ENCODE measurements at places on chromosomes 2 and 18.

- no peak for DNase-seq
Observed at GRCh38 chr2:33022989-33023727, 76.4 kb downstream of the LTBP1 start.

DNA sequence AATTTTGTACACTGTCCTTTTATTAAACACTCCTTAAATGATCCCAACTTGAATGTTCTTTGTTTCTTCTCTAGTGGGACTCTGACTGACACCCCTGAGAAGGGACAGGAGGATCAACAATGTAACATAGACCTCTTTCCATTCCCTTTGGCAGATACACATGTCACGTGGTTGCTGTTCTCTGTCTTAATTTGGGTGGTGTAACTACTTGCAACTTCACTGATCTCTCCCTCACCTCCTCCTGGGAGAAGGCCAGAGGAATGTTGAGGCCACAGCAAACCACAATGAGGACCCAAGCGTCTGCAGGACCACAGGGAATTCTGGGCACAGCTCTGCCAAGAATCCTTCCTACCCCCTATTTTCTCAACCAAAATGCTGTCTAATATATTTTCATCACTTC, 205.6 kb downstream of the RTP5 start:
- no peak for DNase-seq

DNA sequence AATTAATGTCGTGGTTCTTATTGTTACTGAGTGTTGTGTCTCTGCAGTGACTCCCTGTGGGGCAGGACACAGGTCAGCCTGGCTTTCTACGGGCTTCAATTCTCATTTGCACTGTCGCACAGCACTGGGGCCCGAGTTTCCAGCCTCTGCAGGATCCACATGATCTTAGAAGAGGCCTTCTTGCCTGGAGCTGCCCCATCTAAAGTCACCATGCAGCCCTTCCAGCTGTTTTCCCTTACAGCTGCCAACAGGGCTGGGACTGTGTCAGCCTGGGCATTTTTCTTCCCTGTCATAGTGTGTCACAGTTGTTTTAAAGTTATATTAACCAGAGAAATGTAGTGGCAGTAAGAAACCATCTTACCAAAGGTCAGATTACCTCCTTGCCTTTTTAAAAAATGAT, 27.0 kb downstream of the FHL2 start:
- DNase-seq, result no peak

DNA sequence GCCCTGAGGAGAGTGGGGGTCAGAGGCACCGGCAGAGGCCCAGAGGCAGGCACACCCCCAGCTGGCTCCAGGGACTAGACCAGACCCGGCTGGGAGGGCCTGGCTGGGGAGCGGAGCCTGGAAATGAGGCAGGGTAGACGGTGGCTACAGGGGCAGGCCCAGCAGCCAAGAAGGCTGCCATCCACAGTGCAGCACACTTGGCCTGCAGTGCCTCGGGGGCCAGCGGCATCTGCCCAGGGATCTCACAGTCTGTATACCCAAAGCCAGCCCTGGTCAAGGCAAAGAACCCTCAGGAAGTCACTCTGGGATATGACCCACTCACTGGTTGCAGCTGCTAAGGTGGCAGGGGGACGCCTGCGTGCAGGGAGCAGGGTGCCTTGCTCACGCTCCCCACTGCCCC, 17.8 kb downstream of the PER2 start:
- no peak for DNase-seq

DNA sequence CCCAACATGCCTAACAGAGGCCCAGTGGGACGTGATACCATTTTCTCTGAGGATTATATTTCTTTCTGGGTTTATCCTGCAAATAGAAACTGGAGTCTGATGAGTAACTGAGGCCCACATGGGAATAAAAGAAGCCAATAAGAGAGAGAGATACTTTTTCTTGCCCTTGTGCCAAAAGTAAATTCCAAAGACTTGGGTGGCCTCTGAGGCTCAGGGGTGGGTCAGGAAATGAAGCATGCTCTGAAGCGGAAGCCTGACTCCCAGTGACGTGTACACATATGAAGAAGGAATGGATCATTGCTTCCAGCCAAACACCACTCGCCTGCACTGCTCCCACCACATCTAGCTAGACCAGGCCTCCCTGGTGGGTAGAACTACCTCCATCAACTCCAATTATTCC, 273.6 kb upstream of the NCKAP5 start:
- DNase-seq, result no peak

- DNase-seq, result no peak
Observed at GRCh38 chr2:235957251-235957650, 210.9 kb downstream of the GBX2 start.

- no peak for DNase-seq
Observed at GRCh38 chr18:22494771-22495170, 77.1 kb upstream of the CTAGE1 start.

- no peak for DNase-seq
Observed at GRCh38 chr2:8565399-8566154, 116.3 kb upstream of the ID2 start.

- DNase-seq, result no peak
Observed at GRCh38 chr2:164935118-164936101, 19.9 kb downstream of the SLC38A11 start.

- DNase-seq, result no peak
Observed at GRCh38 chr2:210252699-210253606, 27.7 kb upstream of the ACADL start.

- no peak for DNase-seq
Observed at GRCh38 chr2:207746131-207746530, 23.6 kb downstream of the FZD5 start.

- DNase-seq, result no peak
Observed at GRCh38 chr18:47248604-47249313, 2.7 kb downstream of the SKOR2 start.

DNA sequence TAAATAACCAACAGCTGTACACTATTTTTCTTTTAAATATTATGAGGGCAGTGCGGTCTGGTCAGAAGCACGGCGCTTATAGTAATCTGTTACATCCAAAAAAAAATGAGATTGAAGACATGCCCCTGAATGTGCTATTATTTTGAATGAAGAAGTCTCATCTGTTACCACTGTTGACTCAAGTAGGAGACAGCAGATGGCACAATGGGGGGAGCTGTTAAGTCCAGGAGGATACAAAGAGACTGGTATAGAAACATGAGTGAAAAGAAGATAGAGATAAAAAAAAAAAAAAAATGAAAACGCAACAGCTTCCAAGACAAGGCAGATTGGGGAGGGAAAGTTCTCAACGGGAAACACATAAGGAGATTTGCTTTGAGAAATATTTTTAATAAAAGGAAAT, 425.5 kb upstream of the PKDCC start:
- no peak for DNase-seq

DNA sequence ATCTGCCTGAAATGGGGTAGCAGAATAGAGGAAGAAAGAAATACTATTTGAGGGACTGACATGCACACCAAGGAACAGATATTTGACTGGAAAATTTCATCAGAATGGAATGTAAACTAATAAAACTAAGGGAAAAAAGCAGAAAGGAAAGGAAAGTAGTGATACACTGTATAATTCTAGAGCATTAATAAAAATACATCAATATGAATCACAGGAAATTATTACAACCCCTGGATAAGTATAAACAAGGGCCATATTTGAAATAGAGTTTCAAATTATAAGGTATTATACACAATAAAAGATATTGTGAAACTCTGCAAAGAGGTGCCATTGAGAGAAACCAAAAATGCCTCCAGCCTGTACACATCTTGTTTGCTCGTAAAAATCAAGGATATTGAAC, 149.6 kb downstream of the ICOS start:
- DNase-seq, result no peak

GRCh38 chr18:28458751-28459150, 281.8 kb upstream of the CDH2 start:
- no peak for DNase-seq

DNA sequence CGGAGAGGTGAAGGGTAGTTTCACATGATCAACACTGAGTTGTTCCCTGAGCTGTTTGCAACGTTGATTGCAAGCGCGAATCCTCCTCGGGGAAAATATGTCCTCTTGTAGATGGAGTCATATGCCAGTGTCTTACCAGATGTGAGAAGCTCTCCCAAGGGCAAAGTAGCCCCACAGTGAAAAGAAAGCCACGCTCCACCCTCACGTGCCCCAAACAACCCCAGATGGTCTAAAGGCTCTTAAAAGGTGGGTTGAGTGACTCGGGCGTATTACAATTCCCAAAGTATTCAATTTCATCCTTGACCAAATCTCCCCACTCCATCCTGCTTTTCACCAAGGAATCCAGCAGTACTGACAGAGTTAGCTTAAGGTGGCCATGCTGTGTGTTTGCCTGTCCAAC, 332.1 kb upstream of the SOX11 start:
- no peak for DNase-seq

DNA sequence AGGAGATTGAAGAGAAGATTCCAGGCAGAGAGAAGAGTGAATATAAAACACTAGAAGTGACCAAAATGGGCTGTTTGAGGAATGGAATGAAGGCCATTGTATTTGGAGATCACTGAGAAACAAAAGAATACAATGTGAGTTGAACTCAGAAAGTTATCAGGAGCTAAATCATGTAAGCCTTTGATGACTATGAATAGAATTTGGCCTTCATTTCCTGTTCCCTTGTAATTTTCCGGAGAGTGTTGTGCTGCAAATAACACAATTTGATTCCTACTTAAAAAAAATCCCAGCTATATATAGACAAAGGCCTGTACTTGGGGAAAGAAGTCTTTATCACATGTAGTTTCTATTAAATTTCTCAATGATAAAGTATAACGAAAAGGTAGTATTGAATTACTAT, 33.7 kb upstream of the KYNU start:
- DNase-seq, result no peak

DNA sequence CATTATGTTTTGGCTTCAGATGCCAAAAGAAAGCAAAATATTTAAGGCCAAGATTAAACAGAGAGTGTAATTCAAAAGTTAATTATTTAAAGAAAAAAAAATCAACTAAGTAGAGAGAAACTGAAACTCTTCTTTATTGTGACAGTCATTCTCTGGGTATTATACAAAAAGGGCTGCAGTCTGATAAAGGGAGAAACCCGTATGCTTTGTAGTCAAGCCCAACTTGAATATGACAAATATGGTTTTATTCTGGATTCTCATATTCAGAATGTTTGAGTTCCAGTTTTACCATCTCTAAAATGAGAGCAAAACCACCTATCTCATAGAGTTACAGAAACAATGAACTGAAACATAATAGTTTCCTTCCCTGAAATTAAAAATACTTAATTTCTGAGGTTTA, 8.2 kb downstream of the CDH2 start:
- DNase-seq, result no peak

GRCh38 chr18:21739604-21740537, 721 bp upstream of the MIB1 start:
- DNase-seq, result no peak

GRCh38 chr2:235746257-235746934, 252.6 kb downstream of the AGAP1 start:
- DNase-seq, result peak; percentile 20

GRCh38 chr2:70726947-70727725, 40.9 kb downstream of the ADD2 start:
- DNase-seq, result no peak

- no peak for DNase-seq
Observed at GRCh38 chr2:175852879-175853615, 149.0 kb downstream of the LNPK start.

DNA sequence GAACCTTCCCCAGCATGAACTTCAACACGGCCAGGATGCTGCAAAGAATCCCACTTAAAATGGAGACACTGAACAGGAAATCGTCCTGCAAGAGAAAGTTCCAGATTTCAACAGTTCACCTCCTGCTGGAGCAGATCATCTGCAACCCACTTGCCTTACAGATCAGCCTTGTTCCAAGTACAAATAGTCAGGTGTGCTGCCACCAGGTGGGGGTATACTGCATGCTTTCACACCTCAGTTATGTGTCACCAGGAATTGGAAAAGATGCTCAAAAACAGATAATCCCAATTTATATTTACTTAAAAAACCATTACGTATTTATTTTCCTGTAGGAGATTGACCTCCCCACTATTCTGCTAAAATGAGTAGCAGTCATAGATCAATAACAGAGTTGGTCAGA, 212.3 kb downstream of the MGAT5 start:
- peak; percentile 18 for DNase-seq

DNA sequence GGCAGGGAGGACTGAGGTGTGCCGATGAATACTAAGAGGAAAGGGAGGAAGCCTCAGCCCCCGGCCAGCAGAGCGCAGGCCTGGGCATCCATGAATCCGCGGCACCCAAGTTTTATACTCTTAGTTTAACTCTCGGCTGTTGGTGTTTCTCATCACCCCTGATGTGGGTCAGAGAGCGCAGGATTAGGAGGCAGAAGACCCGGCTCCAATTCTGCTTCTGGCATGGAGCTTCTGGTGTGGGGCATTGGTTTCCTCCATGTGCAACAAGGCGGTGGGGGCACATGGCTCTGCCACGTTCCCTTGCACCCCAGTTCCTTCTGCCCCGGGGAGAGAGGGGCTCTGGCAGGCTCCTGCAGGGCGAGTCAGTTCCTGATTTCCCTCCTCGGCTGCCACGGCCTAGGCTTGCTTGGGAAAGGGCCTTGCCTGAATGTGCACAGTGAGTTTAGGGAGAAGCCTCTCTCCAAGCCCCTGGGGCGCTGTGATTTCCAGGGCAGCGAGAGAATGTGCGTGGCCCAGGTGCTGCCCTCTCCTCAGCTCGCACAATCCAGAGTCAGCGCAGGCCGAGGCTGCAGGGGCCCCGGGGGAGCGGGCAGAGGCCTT, 36.2 kb upstream of the DNMT3A start:
- DNase-seq, result no peak

GRCh38 chr2:127596311-127597045, 49.5 kb upstream of the GPR17 start:
- DNase-seq, result no peak

GRCh38 chr2:189679226-189679625, 4.8 kb downstream of the ANKAR start:
- no peak for DNase-seq

GRCh38 chr2:219484343-219485200, 14.1 kb upstream of the GMPPA start:
- DNase-seq, result no peak

DNA sequence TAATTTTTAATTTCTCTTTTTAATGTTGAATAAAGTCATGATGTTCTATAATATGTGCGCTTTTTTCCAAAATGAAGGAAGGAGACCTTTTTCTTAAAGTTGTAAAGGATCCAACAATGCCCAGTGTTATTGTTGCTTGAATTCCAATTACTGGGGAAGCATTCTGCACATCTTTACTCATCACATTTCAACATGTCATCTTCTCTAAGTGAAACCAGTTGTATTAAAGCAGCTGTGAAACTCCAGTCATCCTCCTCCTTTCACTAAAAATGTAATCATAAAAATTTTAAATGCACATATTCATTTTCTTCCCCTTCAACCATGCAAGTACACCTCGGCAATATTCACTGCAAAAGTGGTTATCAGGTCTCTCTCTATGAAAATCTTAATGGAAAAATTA, 722.7 kb downstream of the TSN start:
- DNase-seq, result no peak

Measured in activated T-cell treated with anti-CD3 and anti-CD28 coated beads for 1 hour (primary cell).